Activated CD4-positive, alpha-beta T cell treated with anti-CD3 and anti-CD28 coated beads for 36 hours (primary cell): ENCODE measurements at places on chromosomes 16 and 17.

DNA sequence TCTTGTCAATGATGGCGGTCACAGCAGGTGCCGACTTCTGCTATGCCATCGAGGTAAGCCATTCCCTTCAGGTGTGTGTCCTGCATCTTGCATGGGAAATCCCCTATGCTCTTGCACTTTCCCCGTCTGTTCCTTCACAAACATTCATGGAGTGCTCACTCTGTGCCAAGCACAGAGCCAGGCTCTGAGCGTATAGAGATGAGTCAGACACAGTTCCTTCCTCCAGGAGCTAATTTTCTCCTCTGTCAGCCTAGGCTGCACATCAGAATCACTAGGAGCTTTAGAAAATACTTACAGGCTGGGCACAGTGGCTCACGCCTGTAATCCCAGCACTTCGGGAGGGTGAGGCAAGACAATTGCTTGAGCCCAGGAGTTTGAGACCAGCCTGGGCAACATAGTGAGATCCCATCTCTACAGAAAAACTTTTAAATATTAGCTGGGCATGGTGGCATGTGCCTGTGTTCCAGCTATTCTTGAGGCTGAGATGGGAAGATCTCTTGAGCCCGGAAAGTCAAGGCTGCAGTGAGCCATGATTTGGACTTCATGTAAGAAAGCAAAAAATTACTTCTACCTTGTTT is 14.1 kb downstream of the PRMT7 start:
- DNase-seq = no peak

DNA sequence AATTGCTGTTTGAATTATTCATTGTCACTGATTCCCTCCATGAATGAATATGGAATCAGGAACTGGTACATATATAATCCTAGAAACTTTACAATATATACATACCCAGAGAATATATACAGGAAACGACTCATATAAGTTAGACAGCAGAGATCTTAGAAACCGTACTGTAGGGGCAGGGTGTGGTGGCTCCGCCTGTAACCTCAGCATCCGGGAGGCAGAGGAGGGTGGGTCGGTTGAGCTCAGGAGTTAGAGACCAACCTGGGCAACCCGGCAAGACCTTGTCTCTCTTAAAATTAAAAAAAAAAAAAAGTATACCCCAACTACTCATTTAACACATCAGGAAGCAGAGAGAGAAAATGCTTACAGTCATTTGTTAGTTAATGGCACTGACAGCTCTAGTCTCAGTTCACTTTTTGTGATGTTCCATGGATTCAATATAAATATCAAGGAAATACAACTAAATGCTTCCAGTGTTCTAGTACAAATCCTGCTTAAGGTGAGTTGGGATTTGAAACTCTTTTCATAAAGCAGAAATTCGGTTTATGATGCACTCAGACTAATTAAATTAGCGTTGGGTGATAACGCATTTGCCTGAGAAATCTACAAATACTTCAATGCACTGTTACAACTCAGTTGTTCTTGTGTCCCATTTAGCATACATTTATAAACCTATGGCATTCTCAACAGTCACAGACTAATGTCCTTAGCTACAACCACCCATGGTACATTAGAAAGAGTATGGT is 5.6 kb downstream of the GLG1 start:
- peak; percentile 79 for DNase-seq

GRCh38 chr17:76682296-76682695 is 28.5 kb downstream of the MXRA7 start:
- DNase-seq = no peak

DNA sequence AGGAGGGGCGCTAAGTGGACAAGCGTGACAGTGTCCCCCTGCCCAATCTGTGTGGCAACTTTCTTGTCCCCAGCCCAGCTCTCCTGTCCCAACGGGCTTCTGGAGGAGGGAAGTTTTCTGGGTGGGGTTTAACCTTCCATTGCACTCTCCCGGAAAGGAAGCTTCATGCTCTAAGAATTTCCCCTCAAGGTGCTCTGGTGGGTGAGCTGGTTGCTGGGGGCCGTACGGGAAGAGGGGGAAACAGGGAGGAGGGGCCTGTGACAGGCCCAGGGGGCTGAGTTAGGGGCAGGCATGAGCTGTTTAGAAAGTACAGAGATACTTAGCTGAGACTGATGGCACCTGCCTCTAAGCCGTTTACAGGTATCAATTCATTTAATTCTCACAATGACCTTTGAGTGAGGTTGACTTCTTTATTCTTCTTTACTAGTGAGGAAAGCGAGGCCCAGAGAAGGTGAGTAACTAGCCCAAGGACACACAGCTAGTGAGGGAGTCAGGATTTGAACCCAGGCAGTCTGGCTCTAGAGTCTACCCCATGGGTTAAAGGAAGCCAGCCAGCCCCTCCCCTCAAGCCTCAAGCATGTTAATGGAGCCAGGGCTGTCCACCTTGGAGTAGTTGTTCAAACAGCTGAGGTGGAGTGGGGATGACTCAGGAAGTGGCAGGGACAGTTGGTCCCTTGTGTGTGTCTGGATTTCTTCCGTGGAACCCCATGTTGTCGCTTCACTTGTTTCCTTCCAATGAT is 18.9 kb downstream of the ADGRG1 start:
- no peak for DNase-seq

DNA sequence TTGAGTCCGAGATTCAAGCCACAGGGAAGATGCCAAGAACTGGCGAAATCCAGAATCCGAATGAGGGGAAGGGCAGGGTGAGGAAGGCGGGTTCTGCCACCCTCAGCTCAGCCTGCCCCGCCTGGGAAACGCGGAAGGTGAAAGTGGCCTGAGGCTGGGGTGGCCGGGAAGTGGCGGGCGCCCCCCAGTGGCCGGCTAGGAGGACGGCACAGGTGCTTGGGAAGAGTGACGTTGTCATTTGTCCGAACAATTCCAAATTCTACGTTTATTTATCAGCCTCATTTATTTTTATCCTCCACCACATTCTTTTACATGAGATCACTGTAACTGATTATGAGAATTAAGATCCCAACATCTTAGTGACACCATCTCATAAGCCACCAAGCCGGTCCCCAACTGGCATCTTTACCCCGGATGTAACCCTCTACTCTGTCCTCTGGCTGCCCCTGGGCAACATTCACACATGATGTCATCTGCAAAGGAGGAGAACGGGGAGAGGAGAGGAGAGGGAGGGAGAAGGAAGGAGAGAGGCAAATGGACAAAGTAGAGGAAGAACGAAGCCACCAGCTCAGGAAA is 21.3 kb downstream of the SRCIN1 start:
- peak; percentile 81 for DNase-seq

GRCh38 chr16:49834531-49835151 is 21.3 kb downstream of the ZNF423 start:
- DNase-seq = no peak

DNA sequence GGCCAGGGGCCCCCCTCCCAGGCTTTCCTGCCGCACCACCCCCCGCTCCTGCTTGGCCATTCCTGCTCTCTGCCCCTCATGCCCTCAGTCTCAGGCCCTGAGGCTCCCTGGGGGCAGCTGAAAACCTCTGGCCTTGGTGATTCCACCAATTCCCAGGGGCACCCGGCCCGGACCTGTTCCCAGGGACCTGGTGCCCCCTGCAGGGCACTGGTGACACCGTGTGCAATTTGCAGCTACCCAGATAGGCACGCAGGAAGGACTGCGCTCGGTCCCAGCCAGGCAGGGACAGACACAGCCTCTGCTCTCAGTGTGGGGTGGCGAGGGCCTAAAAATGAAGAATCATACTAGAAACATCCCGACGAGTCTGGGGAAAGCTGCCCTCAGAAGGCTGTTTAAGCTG is 13.4 kb downstream of the WFDC1 start:
- peak; percentile 48 for DNase-seq

GRCh38 chr17:44386182-44386525 is 3.3 kb downstream of the ITGA2B start:
- no peak for DNase-seq

GRCh38 chr17:75755205-75755901 is 9.6 kb downstream of the GALK1 start:
- peak; percentile 42 for DNase-seq

DNA sequence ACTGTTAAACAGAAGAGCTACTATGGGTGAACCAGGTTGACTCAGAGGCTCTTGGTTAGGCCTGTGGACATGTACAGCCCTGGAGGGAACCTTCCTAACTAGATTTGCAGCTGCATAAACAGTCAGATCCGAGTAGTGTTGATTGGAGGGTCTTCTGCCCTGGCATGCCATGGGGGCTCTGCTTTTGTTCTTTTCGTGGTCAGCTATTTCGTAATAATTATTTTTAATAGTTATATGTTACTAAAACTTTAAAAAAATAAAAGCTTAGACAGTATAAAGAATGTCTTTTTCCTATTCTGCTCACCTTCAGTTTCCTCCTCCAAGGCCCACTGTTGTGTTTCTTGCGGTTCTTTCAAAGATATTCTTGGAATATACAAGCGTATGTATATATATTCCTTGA is 67.4 kb upstream of the CLEC18A start:
- DNase-seq = no peak

DNA sequence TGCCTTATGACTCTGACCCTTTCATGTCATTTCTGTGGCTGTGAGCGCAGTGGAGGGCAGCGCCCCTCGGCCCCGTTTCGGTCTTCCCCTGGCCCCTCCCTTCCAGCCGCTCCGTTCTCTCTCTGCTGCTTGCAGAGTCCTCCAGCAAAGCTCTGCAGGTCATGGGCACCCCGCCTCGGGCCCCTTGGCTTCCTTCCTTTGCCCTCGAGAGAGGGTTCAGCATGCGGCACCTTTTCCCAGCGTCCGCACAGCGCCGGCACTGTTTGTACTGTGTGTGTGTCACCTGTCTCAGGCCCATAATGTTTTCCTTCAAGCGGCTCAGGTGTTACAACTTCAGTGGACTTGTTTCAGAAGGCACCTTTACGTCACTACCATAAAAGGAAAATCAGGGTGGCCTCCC is 98.5 kb downstream of the RAP1GAP2 start:
- DNase-seq = no peak

DNA sequence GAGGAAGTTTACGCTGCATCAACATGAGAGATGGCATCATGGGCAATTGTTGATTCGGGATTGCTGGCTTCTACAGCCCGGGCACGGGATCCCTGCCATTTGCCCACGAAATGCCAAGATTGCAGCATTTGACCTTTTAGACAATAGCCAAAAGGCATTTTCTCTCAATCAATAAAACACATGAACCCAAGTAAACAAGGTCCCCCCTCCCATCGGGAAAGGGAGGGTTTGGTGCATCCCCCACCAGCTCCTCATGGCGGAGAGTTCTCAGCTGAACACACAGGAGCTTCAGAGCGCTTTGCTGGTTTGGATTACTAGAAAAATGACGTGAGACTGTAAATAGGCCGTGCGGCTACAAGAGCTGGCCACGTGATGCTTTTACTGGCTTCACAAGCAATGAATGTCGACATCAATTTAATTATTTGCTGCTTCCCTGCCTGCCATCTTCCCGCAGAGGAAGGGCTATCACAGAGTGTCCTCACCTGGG is 147.6 kb downstream of the C16orf95 start:
- no peak for DNase-seq

- DNase-seq = no peak
Observed at GRCh38 chr17:39357986-39358385, 43.4 kb downstream of the FBXL20 start.

- DNase-seq = no peak
Observed at GRCh38 chr16:2787406-2787805, at the start of gene PRSS33. PRSS33 (minus strand) TSS chr16:2787560; CDS start chr16:2786547, 1,013 bp downstream.

GRCh38 chr16:17926866-17927399 is 409.6 kb downstream of the NPIPA8 start:
- DNase-seq = no peak

- DNase-seq = no peak
Observed at GRCh38 chr16:48441106-48441505, 55.9 kb upstream of the SIAH1 start.

GRCh38 chr17:28478712-28479615 is 5.5 kb downstream of the SLC13A2 start:
- no peak for DNase-seq

DNA sequence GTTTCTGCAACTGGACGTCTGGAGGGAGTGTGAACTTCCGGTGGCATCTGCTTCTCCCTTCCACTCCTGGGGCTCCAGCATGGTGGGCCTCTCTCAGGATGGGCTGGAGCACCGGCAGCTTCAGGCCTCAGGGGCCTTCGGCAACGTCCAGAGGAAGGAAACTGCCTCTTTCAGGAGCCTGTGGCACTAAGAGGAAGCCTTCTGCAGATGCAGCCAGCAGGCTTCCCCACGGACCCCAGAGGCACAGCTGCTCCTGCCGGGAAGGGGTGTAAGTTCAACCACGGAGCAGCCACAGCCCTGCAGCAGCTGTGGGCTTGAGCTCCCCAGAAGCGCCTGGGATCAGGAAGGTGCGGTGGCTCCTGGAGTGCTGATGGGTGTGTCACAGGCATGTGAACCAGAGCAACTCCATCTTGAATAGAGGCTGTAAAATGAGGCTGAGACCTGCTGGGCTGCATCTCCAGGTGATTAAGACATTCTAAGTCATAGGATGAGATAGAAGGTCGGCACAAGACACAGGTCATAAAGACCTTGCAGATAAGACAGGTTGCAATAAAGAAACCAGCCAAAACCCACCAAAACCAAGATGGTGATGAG is 50.8 kb upstream of the KLHDC4 start:
- DNase-seq = no peak

GRCh38 chr16:72287649-72288048 is 115.7 kb upstream of the PMFBP1 start:
- DNase-seq = no peak

- DNase-seq = peak; percentile 58
Observed at GRCh38 chr17:7862692-7863437, 5.1 kb downstream of the CYB5D1 start.

DNA sequence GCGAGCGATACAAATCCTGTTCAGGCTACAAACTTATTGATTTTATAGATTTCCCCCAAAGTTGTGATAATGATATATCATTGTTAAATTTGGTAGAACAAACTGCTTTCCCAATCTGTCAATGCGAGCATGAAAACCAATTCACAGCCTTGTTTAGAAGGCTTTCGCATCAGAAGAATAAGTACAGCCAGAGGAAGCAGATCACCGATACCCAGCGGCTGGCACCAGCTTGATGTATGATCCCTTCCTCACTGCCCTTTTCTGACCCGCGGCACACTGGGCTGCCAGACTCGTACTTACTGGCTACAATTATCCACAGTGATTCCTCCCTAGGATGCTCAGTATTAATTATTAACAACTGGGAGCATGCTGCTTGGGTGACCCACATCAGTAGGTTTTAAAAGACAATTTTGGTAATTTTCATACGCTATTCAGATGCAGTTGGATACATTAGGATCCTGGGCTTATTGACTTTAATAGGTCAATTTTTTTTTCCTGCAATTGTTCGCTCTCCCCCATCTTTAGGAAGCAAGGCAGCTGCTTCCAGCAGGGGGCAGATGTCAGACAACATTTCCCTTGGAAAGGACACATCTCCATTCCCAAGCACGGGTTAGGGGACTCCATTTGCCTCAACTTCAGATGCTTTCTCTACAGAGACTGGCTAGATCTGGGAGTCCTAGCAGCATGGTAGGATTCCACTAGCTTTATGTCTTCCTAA is 582.7 kb upstream of the PSMD7 start:
- DNase-seq = peak; percentile 13

DNA sequence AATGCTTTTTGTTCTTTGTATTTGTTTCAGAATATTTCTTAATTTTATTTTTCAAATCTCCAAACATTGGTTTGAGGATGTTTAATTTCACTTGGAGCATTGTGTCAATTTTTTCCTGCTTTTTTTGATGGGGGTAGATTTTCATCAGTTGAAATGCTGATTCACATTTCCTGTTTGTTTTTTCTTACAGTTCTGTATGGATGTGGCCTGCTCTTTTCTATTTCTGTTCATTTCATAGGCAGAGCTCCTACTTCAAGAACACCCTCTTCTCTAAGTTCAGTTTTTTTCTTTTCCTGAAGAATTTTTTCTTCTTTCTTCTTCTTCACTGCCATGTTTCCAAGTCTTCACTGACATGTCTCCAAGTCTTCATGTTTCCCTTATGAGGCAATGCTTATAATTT is 8.8 kb downstream of the MBTD1 start:
- no peak for DNase-seq

GRCh38 chr17:33266116-33266515 is 27.0 kb downstream of the ASIC2 start:
- no peak for DNase-seq
